ENCODE measurements at places on chromosomes 1 and 21.
A peak's percentile ranks its signal among the peaks of the same experiment; 100 is the strongest.

- DNase-seq = no peak
Observed at GRCh38 chr1:84386716-84387479, 11.4 kb upstream of the DNASE2B start.

DNA sequence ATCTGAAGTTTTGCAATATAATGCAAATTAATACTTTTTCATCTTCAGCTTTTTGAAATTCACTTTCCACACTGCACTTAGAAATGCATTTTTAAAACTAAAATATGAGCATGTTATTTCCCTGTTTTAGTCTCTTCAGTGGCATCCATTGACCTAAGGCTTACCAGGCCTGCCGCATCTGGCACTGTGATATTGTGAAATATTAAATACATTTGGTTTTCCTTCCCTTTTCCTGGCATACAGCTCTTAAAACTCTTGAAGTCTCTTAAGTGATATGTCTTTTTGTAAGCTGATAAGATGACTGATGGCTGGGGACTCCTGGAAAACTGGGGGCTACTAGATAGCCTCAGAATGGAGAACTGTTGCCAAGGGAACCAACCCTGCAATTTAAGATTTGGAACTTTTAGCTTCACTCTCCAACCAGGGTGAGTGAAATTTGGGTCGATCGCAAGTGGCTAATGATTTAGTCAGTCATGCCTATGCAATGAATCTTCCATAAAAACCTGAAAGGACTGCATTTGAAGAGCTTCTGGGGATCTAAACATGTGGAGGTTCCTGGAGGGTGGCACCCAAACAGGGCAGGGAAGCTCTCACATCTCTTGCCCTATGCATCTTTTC lies 75.5 kb upstream of the PDC start:
- DNase-seq = no peak

DNA sequence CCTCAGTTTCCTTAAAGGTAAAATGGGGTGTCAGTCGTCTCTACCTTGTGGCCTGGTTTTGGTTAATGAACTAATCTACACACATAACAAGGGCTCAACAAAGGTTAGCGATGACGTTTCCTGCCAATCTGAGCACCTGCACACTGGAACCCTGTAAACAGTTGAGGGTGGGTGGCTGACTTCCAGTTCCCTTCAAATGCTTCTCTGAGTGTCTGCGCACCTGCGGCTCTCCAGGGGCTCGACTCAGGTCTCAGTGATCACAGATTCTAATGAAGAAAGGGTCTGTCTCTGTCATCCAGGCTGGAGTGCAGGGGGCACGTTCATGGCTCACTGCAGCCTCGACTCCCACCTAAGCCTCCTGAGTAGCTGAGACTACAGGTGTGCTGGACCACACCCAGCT lies 3.3 kb upstream of the AGPAT3 start:
- peak; percentile 30 for DNase-seq

GRCh38 chr1:100229681-100230443 lies 19.8 kb downstream of the DBT start:
- no peak for DNase-seq

DNA sequence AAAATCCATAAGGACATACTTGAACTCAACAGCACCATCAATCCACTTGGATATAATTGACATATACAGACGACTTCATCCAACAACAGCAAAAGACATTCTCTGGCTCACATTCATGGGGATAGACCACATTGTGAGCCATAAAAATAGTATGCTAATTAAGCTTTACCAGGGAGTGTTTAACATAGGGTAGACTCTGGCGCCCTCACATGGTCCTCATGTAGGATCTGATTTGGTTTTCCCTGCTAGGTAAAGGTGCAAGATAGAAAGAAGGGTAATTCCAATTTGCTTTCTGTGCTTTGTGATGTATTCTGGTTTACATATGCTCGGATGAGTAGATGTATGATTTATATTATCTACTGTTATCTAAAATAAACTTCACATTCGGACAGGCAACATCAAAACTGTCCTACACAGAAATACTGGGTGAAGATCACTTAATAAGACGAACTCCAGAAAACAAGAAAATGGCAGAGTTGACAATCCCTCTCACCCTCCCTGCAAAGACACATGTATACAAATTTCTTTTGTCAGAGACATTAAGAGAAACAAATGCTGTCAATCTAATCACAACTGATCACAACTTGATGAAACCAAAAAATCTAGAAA lies 27.7 kb downstream of the CR1L start:
- DNase-seq = no peak

DNA sequence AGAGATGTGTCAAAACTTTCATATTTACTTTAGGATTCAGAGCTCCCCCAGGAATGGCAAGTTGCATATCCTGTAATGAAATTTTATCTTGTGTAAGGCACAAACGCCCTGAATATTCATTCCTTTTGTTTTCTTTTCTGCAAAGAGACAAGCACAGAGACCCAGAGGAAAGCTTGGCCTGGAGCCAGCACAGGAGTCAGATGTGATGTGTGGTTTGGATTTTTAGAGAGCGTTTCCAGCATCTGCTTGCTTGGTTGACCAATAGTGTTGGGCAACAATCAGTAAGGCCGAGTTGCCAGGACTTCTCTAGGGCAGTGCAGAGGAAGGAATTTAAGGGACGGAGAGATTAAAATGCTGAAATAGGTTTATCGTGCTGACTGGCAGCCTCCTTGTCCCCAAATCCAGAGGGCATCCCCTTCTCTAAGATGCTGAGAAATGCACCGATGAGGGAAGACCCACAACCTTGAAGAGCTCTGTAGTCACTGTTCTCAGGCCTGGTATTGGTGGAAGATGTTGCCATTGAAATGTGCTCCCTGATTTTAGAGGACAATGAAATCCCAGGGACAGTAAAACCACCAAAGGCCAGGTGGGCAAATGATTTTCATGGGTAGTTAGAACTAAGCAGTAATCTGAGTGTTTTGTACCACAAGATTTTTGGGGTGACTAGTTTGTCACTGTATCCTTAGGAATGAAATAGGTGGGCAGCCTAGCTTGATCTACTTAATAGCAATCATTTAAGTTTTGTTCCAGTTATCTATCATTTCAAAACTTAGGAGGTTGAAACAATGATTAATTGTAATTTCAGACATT lies 37.9 kb upstream of the RHOU start:
- DNase-seq = peak; percentile 80

DNA sequence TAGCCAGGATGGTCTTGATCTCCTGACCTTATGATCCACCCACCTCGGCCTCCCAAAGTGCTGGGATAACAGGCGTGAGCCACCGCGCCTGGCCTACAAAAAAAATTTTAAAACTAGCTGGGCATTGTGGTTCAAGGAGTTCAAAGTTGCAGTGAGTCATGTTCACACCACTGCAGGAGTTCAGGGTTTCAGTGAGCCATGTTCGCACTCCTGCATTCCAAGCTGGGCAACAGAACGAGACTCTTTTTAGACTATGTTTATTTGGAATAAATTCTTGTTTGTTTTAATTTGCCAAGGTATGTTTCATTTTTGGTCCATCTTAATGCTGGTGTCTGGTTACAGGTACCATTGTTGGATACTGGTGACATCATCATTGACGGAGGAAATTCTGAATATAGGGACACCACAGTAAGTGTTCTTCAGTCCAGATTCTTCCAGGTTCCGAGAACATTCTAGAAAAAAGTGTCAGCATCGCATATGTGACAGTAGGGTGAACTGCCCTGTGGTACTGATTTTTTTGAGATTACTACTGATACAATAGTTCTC lies 3.9 kb downstream of the PGD start:
- no peak for DNase-seq

- no peak for DNase-seq
Observed at GRCh38 chr1:59298710-59299346, 1.9 kb downstream of the FGGY start.

- no peak for DNase-seq
Observed at GRCh38 chr1:32077451-32077850, 4.7 kb downstream of the TMEM39B start.

DNA sequence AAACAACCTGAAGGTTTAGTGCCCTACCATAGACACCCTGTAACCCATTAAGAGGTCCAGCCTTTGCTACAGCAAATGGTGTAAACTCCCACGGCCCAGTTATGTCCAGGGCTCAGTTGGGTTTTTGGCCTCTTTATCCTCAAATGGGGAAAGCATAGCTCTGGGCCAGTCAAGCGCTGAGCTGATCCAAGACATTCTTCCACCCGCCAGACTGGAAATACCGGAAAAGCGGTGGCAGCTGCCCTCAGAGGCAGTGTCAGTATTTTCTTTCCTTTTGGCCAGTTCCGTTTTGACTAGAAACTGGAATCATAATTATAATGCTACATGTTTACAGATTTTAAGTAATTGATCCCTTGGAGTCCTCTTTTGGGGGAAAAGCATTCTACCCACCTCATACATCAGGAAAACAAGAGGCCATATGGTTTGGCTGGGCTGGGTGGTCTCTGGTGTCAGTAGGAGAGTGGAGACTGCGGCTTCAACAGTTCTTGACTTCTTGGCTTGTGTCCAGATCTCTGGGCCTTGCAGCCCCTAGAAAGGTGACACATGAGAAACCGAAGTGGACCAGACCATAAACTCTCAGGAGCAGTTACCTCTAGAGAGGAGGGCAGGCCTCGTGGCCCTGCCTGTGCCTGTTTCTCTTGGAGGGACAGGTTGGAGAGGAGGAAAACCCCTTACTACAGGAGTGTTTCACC lies 30.2 kb upstream of the CLDN14 start:
- no peak for DNase-seq

- no peak for DNase-seq
Observed at GRCh38 chr1:26288311-26288941, 8.5 kb downstream of the SH3BGRL3 start.

DNA sequence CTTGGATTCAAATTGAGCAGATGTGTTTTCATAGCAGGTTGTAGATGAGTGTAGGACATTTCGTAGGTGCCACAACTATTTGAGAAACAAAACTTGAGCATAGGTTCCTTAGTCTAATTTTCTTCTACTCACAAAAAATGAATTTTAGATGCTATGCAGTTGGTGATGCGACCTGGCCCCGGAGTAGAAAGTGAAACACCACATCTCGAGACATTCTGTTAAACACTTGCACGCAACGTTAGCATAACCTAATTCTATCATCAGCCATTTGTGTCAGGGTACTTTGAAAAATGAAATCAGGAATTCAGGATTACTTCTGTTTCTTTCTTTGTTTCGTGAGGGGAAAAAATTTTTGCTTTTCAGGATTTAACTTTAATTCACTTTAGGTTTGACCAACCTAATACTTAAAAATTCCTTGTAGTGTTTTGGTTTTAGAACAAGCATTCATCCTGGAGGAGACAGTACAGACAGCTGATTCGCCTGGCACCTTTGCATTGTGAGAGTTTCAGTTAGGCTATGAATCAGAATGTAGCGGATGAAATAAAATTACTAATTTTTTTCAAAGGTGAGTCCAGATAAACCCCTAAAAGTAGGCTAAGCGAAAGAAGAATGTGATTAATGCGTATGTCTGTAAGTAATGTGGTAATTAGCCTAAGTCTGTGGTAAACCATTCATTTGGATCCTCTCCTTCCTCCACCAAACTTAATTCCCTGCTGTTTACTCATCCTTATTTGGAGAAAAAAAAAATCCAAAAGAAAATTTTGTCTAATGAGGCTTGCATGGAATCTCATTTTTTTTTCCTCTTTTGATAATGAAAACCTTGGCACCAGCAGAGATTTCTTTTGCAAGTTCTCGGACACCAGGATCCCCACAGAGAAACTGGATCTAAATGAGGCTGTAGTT lies 44.9 kb downstream of the MAP3K21 start:
- no peak for DNase-seq

GRCh38 chr1:53868565-53868964 lies 21.0 kb downstream of the YIPF1 start:
- DNase-seq = no peak

DNA sequence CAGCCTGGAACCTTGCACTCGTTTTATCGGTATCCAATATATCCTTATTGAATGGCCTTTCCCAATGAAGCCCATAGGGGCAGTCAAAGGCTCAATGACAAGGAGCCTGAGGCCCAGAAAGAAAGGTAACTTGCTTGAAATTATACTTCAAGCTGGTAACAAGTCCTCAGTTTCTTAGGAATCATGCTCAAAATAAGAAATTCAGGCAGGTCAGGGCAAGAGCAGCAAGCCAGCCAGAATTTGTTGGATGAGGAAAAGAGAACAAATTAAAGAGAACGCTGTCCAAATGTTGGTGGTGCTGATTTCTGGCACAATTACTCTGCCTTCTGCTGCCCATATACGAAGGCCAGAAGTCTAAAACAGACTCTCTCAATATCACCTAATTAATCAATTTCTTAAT lies 77.6 kb downstream of the DDX20 start:
- no peak for DNase-seq

DNA sequence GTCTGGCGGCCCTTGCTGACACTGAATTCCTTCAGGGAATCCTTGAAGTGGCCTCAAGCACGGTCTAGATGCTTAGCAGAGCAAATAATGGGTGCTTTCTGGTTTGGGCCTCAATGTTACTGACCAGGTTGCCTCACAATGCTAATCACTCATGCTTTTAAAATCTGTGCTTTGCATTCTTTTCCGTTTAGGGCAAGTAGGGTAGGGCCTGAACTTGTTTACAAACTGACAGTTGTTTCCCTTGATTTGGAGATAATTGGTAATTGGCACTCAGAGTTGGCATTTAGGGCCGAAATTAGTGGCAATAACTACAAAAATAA lies 1.4 kb downstream of the VPS13D start:
- no peak for DNase-seq

DNA sequence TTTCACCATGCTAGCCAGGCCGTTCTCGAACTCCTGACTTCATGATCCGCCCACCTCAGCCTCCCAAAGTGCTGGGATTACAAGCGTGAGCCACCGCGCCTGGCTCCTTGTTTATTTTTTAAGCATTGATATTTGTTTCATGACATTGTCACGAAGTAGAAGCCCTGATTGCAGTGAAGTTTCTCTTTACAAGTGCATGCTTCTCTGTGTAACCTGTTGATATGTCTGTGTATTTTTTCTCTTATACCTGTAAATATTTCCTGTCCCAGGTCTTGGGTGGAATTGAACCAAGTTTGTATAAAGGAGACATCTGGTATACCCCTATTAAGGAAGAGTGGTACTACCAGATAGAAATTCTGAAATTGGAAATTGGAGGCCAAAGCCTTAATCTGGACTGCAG lies 73.5 kb upstream of the FAM3B start:
- DNase-seq = no peak

DNA sequence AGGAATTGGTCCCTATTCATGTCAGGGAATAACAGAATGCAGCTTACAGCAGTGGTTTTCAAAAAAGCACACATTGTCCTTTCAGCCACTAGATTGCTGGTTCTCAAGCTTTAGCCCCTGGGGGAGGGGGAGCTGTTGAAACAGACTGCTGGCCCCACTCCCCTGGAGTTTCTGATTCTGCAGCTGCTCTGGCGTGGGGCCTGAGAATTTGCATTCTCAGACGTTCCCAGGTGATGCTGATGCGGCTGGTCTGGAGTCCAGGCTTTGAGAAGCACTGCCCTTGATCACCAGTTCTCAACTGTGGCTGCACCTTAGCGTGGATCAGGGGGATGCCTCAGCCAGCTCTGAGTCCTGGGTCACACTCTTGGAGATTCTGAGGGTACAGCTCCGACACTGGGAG lies 62.7 kb upstream of the LAPTM5 start:
- DNase-seq = no peak

GRCh38 chr1:2195785-2196184 lies 1.2 kb upstream of the FAAP20 start:
- DNase-seq = peak; percentile 68

Measured in sigmoid colon (tissue), 7 donors.